ENCODE measurements at places on chromosomes 4 and X.
A peak's percentile ranks its signal among the peaks of the same experiment; 100 is the strongest.

GRCh38 chr4:143653031-143653430 lies 47.4 kb downstream of the FREM3 start:
- no peak for DNase-seq

DNA sequence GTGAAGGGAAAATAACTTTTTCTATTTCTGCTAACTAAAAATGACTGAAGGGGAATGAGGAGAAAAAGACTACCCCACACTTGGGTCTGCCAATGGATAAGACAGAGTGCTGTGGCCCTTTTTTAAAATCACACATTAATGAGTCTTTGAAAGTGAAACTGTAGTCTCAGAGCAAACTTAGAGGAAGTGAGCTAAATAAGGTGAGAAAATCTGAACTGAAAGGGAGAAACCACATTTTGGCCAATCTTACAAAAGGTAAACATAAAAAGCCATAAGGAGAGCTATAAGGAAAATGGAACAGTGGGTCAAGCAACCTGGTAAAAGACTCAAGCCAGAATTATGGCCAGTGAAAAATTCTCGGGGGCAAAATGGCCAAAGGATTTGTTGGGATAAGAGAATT lies 755.1 kb upstream of the IGFBP7 start:
- no peak for DNase-seq

DNA sequence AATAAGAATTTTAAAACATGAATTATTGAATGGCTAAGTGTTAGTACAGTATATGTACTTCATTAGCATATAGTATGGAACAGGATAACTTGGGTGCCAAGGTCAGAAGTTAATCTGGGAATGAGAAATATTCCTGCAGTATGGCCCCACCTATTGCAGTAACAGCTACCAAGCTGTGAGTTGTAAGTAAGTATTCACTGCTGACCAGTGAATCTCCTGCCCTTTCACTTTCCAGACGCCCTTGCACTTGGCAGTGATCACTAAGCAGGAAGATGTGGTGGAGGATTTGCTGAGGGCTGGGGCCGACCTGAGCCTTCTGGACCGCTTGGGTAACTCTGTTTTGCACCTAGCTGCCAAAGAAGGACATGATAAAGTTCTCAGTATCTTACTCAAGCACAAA lies 105.1 kb downstream of the NFKB1 start:
- no peak for DNase-seq

DNA sequence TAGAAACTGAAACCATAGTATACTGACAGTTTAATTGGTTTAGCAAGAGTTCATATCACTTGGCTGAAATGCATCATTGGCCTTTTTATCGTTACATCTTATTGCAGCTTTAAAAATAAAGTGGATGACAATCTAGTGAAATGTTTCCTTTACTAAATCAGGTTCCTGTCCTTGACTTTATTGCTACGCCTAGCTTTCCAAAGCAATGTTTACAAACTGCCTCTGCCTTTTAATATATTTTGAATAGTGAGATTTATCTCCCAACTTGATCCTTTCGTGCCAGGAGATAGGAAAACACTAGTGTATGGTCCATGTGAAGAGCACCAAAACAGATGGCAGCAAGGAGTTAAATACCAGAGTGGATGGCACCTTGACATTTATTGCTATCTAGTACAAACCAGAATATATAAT lies 67.0 kb downstream of the GPC3 start:
- DNase-seq, result no peak

- no peak for DNase-seq
Measured at GRCh38 chr4:117771647-117772337, 262.5 kb upstream of the NDST3 start.

DNA sequence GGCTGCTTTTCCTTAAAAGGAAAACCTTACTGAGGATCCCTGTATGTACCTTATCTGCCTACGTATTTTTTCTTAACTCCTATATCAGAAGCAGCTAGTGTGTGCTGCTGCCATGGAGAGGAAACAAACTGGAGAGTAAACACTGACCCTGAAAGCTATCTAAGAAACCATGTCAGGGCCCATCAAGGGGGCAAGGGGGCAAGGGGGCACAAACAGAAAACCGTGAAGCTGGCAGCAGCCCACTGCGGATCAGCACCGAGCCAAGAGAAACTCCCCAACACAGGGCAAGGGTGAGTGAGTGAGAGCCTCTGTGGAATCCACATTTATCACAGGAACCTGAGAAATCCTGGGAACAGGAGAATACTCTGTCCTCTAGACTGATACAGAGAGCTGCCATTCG lies 1204.2 kb downstream of the PCDH18 start:
- no peak for DNase-seq

GRCh38 chr4:156896527-156896926 lies 75.1 kb downstream of the PDGFC start:
- DNase-seq, result no peak

DNA sequence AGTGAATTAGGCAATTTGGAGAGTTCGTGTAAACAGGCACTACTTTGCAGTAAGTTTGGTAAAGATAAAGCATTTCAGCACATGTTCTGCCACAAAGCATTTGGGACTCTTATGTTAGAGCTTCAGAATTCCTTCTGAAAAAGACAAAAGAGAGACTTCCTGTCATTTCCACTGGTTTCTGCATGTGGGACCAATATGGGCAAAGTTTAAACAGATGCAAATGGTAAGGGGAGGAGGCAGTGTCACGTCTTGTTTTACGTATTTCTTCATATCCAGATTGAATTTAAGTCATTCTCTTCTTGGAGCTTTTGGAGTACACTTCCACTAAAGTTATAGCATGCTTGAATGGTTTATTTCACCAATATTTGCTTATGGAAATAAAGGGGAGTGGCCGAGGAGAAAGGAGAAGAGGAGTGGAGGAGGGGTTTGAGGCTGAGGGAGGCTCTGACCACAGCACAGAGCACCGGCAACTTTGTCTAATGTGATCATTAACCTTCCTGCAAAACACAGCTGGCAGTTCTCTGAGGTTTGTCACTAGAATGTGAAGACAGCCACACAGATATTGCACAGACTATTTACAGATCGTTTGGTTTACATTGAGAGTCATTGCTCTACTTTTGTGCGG lies at the start of gene APELA:
APELA (plus strand) TSS at position 479 of the 625 bp plus-strand sequence. CDS start 154 bp downstream, outside the sequence.
- DNase-seq, result no peak

DNA sequence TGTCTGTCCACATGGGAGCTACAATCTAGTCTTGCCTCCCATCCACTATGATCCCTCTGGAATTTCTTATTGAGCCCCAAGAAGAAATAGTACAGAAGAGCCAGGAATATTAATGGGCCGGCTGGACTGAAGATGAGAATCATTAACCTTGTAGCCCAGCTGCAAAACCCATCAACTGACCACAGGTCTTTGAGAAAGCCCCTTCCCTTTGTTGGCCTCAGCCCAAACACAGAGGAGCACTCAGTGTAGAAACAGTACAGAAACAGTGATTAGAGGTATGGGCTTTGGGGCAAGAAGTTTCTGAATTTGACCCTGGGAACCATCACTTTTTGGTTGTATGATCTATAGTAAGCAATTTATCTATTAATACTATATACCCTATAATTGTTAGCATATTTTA lies 76.8 kb upstream of the RAB40AL start:
- DNase-seq, result no peak

DNA sequence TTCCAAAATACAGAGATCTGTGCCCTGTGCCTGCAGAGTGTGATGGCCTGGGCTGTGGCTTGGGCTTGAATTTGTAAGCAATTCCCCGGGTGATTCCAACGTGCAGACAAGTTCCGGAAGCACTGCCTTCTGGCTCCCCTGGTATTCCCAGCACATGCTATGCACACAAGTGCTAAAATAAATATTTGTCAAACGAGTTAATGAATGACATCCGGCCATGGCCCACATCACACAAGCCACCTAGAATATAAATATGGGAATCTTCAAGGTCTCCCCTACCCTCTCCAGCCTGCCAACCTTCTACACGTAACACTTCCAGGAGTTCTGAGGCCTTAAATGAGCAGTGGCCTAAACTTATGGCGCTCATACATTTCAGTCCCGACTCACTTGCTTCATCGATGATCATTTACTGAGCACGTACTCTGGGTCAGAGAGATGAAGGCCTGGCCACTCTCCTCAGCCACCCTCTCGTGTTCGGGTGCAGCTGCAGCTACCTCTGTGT lies 21.3 kb downstream of the DCTD start:
- DNase-seq, result no peak

- DNase-seq, result no peak
Measured at GRCh38 chrX:135383249-135383648, 38.5 kb upstream of the SMIM10L2A start.

GRCh38 chr4:127968586-127968985 lies 3.4 kb downstream of the ABHD18 start:
- DNase-seq, result no peak

GRCh38 chr4:161650812-161651211 lies 513.0 kb downstream of the FSTL5 start:
- DNase-seq, result no peak

DNA sequence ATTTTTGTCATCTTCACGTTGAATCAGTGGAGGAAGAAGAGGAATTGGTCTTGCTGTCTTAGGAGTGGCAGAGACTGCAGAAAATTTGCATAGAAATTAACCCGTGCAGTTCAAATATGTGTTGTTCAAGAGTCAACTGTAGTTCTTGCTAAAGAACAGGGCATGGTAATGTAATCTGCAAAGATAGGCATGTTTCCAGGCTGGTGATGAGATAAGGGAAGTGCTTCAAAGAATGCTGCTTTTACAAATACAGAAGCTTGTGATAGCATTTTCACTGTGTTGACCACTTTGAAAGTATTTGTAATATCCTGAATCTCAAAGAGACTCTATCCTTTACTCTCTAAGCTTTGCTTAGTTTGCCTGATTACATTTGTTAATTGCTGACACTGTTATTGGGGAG lies 60.1 kb downstream of the PRRG1 start:
- no peak for DNase-seq

DNA sequence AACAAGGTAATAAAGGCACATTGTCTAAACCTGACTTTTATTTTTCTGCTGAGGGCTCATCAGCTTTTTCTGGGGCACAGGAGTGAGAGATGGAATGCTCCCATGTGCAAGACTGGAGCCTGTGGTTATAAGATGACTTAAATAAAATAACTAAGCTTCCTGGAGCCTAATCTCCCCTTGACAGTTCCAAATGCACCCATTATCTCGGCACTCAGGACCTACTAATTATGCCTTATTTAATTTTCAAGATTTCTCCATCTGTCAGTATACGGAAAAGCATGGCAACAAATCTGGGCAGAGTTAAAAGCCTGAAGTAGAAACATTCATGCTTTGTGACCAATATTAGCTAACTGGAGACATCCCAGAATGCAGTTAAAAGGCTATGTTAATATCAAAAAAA lies 416.7 kb upstream of the TEX13C start:
- DNase-seq, result no peak

GRCh38 chr4:81040012-81040659 lies 9.6 kb downstream of the BMP3 start:
- DNase-seq, result peak; percentile 12

GRCh38 chr4:13498469-13498868 lies 14.3 kb upstream of the RAB28 start:
- DNase-seq, result no peak

DNA sequence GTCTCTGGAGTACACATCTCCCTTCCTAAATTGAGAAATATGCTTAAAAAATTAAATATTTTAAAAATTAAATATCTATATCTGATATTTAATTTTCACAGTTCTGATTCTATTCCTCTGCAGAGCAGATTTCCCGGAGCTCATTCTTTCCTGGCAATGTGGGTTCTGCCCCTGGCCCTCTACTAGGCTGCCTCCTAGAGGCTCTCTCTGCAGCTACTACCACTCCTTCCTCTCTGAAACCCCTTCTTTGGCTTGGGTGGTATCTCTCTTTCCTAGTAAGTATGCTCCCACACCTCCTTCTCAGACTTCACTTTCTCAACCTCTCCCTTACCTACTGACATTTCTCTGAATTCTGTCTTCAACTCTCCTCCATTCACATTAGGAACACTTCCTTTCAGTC lies 45.3 kb downstream of the RPGR start:
- DNase-seq, result no peak

DNA sequence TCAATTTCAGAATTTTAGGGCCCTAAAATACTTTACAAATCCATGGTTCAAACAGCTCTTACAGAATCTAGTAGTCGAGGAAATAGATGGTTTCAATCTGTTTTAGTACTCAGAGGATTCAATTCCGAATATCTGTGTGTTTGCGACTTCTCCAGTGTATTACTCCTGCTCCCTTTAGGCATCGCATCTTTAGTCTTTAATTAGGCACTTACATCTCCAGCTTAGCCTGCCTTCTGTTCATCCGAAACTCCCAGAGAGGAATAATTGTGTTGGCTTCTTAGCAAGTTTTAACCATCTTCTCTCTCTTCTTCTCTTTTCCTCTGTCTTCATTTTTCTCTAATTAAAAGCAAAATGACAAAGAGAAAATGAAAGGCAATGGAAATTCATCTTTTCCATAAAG lies 1901.3 kb upstream of the TENM3 start:
- no peak for DNase-seq

DNA sequence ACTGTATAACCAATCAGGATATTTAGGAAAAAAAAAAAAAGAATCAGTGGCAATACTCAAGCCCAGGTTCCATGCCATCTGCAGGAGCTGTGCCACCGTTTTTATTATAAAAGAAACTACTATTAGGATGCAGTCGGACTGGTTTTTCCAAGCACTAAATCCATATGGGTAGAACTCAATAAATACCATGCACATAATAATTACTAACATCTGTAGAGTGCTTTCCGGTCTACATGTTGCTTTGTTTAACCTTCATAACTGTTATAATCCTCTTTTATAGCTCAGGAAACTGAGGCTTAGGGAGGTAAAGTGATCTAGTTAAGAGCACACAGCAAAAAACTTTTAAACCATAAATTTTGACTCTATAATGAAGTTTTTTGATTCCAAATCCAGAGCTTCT lies 24.0 kb downstream of the ARSJ start:
- DNase-seq, result no peak

GRCh38 chr4:116180157-116180601 lies 905.2 kb downstream of the TRAM1L1 start:
- DNase-seq, result no peak

DNA sequence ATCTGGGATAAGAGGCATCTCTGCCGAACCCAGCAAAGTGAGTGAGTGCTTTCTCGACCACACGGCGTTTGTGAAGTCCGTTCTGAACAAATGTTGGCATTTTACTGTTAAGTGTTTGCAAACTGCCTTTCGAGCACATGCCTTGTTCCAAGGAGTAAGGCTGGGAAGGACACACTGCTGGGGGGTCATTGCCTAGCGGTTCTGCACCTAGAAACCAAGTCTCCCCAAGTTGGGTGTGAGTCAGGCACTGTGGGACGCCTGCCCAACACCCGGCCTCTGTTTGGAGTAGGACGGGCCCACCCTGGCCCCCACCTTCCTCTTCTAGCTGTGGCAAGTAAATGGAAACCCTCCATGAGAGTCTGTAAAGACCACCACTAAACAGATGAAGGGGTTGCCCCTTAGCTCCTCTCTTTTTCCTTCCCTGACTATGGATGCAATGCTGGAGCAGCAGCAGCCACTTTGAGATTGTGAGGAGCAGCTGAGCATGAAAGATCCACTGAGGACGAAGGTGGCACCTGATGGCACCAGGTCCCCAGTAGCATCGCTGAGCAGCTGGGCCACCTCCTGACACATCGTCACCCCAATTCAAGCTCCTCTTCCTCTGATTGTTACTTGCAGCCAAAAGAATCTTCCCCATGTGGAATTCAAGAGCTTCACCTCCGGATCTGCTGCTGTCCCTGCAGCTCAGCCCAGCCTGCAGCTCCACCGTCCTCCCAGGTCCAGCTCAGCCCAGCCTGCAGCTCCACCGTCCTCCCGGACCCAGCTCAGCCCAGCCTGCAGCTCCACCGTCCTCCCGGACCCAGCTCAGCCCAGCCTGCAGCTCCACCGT lies 6.3 kb downstream of the CPLX1 start:
- no peak for DNase-seq

- DNase-seq, result no peak
Measured at GRCh38 chr4:88865046-88865445, 167.4 kb upstream of the NAP1L5 start.

- DNase-seq, result no peak
Measured at GRCh38 chr4:77355731-77356130, 198.7 kb downstream of the CCNG2 start.

Data from fibroblast of skin of left biceps (primary cell).